ENCODE measurements at places on chromosomes 5 and 9.

- DNase-seq: no peak
Observed at GRCh38 chr5:141957367-141957996, 520 bp downstream of the PCDH12 start.

DNA sequence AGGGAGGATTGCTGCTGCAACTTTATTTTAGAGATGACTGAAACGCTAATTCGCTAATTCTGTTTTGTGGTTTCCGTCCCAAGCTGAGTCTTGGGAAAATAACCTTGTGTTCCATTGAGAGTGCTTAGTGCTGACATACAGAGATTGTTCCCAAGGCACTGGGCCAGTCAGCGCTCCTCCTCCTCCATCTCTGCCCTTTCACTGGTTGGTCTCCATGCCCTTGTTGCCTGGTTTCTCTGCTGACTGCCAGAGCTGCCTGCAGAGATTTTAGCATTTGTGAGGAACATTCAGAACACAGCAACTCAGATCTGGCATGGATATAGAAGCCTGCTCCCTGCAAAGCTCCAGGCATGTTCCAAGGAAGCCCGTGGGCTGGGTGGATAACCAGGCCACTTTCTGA is 126.0 kb upstream of the IRX2 start:
- no peak for DNase-seq

DNA sequence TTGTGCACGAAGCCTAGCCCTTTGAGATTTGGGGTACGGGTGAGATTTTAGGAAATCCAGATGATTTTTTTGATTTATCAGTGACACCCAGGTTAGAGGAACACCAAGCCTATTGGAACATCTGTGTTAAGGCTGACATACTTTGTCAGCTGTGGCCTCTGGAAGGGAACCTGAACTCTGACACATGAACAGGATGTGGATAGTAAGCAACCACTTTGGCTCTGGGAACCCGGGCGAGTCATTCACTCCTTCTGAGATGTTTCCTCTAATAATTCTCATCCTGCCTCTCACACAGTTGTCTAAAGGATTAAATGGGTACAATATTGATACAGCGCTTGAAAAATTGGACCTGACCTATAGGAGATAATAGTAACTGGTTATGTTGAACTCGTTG is 67.8 kb downstream of the FGF1 start:
- no peak for DNase-seq

DNA sequence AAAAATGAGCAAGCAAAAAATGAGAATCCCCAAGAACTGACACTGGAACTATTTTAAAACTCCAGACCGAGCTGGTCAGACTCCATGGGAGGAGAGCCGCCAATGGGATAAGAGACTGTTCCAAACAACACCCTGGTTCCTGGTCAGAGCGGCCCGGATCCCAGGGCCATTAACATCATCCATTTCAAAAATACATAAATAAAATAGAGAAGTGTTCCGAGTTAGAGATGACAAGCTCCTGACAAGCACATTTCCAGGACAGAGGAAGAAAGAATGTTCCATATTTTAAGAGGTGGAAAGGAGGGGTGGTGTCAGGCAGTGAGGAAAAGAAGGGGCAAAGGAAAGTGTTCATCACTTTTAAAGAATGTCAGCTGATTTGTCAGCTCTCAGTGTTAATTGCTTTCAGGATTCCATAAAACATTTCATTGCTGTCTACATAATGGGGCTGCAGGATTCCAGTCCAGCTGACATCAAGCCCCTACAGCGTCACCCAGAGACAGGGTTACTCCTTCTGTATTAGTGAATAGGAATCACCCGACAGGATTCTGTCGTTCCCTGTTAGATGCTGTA is 202.5 kb upstream of the TRIM32 start:
- DNase-seq: no peak

- DNase-seq: no peak
Observed at GRCh38 chr9:7150153-7150890, 392.5 kb downstream of the KDM4C start.

DNA sequence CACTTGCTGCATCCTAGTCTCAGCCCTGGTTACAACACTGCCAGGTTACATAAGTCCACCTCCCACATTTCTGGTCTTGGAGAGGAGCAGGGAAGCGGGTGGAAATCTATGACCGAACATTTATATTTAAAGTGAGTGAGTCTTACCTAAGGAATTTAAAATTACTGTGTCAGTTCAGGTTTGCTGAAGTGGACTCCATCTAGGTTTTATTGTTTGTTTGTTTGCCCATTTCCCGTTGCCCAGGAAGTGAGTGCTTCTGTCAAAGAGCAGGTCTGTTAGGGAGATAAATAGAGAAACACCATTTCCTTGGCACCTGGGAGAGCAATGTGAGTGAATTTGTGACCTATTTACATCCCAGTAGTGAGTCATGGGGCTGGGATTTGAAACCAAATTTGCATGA is 179.5 kb downstream of the KIF4B start:
- DNase-seq: no peak

DNA sequence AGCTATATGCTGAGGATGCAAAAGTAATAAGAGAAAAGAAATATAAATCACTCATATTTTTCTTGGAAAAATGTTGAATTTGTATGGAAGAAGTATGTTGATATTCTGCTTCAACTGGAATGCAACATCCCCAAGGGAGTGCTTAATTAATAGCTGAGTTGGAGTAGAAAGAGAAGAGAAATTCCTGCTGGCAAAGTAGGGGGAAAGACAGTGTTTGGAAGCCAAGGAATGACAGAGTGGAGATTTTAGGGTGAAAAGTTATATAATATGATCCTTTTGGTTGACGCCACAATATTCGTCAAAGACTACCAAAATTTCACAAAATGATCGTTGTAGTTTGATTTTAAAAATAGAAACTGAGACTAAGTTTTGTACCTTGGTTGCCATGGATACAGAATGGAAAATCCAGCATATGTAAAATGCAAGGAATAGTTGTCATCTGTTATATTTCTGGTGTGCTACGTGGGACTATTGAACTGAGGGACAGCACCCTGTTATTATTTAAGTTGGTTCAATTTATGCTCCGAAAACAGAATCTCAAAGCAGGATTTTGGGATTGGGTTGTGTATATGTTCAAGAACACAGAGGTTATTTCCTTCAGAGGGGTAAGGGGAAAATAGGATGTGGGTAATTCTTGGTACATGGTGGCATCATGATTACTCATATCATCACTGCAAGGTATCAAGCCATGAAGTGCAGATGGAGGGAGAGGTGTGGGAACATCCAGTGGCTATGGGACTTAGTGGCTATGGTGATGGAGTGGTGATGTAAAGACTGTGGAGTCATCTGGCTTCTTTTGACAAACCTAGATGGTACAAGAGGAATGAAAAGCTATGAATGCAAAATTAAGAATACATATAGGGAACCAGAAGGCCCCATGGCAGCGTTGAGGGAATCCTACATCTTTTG is 61.0 kb downstream of the SUB1 start:
- DNase-seq: no peak

DNA sequence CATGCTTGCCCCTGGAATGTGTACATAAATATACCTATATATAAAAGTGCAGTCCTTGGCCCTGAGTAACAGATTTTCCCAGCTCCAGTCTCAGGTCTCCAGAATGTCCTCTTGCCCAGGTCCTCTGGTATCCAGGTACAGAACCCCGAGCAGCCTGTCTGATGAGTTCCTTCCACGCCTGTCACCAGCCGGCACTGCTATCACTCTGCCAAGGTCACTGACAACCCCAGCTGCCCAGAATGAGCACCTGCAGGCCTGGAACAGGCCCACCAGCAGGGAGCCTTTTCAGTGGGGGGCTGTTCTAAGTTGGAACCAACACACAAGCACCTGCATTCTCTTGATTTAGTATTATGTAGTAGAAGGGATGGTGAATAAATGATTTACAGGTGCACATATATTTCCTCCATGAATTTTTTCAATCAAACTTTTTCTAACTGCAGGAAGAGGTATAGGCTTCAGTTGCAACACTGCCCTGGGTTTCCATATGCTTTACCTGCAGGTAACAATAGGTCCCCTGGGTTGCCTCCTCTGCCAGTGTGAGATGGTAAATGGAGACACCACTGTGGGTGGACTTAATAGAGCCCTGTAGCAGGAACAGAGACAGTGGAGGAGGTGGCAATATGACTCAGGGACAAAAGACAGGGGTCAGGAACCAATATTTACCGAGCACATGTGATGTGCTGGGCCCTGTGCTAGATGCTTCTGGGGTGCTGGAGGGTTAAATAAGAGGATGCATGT is 291.9 kb downstream of the SPOCK1 start:
- DNase-seq: no peak

DNA sequence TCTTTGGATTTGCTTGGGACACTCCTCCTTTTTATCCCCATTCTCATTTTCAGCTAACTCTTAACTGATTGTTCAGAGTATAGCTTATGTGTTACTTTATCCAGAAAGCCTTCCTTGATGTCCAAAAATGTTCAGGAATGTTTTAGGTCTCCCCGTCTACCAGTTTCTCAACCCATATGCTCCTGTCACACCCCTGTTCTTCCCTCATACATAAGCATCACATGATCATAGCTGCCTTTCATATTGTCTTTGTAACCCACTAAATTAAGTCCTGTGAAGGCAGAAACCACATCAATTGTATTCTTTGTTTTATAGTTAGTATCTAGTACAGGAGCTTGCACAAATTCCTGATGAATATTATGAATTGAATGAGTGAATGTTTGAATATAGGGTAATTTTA is 321.9 kb upstream of the ACTBL2 start:
- DNase-seq: no peak

DNA sequence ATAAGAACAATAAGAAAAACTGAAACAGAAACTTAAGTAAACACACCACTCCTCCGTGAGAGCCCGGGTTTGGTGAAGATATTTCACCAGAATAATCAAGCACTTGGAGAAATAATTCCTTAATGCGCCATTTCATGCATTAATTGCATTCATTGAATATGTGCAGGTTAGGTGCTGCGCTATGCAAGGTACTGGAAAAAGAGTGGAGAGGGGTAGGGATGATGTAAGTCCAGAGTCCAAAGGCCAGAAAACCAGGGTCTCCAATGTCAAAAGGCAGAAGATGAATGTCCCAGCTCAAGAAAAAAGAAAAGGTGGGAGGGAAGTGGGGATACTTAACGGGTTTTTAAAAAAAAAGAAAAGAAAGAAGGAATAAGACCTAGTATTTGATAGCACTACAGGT is 669 bp upstream of the ZFP37 start:
- DNase-seq: no peak

DNA sequence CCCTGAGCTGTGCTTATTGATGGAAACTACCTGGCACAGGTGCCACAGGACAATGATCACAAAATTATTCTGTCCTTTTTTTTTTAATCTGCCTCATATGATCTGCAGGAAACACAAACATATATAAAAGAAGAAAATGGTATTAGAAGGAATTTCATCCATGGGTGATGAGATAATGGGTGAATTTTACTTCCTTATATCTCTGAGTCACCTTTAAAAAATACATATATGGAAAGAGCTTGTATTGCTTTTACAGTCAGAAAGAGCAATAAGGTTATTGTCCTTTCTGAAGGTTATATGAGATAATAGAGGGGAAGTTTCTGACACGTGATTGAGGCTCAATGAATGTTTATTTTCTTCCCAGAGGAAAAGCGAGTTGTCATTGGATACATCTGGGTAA is 31.6 kb downstream of the NEURL1B start:
- no peak for DNase-seq

GRCh38 chr9:104233366-104233765 is 139.3 kb downstream of the SMC2 start:
- DNase-seq: no peak

- no peak for DNase-seq
Observed at GRCh38 chr9:131731237-131731636, 8.6 kb downstream of the RAPGEF1 start.

- DNase-seq: no peak
Observed at GRCh38 chr9:81132796-81133195, 556.6 kb downstream of the TLE1 start.

- DNase-seq: no peak
Observed at GRCh38 chr9:134800791-134801339, 79.7 kb upstream of the FCN2 start.

DNA sequence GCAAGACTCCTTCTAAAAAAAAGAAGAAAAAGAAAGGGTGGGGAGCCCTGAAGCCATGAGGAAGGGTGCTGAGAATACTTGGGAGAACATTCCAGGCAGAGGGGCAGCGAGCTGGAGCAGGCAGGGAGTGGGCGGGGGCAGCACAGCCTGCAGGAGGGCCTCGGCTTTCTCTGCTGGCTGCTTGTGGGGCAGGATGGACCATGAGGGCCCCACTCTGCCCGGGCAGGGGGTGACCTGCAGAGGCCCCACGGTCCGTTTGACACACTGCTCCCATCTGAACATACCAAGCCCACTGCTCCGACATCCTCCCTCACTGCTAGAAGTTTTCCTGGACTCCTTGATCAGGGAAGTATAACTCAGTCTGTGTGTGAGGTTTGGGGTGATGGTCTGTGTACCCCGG is 11.7 kb upstream of the NUP214 start:
- no peak for DNase-seq

GRCh38 chr5:107945061-107945460 is 274.3 kb upstream of the EFNA5 start:
- no peak for DNase-seq

GRCh38 chr9:113624721-113625120 is 161.2 kb downstream of the RGS3 start:
- DNase-seq: no peak

DNA sequence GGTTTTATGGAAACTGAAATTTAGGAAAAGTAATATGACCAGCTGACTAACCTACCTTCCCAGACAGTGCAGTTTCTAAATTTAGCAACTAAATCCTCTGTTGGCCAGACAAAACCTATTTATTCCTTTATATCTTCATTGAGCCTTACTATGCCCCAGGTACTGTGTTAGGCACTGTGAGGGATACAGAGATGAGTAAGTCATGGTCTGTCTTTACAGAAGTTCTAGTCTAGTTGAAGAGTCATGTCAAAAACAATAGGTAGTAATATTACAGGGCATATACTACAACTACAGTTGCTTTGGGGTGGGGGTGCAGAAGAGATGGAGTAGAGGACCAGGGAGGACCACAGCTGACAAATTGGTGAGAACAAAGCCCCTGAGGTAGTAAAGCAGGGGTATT is 42.8 kb downstream of the FBXO38 start:
- DNase-seq: no peak

DNA sequence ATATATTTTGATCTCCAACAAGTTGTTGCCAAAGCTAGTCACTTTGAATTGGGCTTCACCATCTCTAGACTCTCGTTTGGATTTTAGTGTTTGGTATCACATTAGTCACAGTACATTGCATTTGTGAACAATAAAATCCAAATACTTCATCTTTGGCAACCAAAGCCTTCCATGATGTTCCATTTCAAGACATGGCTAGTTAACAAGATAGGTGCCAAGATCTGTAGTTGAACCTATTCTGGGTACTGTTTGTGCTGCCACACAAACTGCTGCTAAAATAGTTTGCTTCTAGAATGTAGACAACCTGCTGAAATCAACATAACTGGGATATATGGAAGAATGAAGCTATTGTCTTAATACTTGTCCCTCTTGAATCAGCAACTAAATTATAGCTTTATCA is 207.5 kb downstream of the LRRC70 start:
- no peak for DNase-seq

All from activated CD4-positive, CD25-positive, alpha-beta regulatory T cell treated with anti-CD3 and anti-CD28 coated beads, Interleukin-2, amount 50 U/mL, for 16 hours (primary cell).